ENCODE measurements at places on chromosomes 6 and 20.

- no peak for DNase-seq
Measured at GRCh38 chr20:51930775-51931174, 128.5 kb upstream of the SALL4 start.

DNA sequence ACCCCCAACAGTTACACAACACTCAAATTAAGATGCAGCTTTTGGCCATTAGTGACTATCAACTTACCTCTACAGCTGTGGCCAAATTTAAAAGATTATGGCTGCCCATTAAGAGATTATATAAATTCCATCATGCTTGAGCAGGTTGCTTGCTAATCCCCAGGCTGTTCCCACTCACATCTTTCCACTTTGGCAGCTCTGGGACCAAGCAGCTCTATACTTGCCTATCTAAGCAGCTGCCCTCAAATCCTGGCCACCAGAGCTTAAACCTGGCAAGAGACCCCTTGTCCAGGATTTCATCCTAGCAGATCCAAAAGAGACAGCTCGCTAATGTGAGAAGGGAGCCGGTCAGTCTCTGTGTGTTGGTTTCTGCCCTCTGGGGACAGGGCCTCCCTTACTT is 127.9 kb downstream of the SLC23A2 start:
- DNase-seq: no peak

GRCh38 chr6:141460743-141461484 is 671.8 kb upstream of the GJE1 start:
- DNase-seq: no peak

- no peak for DNase-seq
Measured at GRCh38 chr6:23661549-23661948, 464.5 kb upstream of the NRSN1 start.

DNA sequence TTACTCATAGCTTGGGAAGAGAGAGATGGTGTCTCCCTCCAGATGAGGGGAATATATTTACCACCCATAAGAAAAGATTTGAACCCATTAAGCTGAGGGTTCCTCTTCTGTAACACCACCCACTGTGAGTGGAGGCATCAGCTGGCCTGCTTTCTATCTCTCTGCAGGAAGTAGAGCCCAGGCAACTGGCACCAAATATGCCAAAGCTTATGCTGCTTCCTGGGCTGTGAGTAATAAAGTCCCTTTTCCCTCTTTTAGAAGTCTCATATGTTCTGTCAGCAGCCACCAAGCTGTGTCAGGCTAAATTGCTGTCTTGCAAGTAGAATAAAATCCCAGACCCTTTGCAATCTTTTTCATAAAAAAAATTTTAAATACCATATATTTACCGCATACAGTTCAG is 241.4 kb downstream of the LAMA2 start:
- no peak for DNase-seq

GRCh38 chr6:106870069-106870468 is 104.5 kb downstream of the CD24 start:
- no peak for DNase-seq

- DNase-seq: no peak
Measured at GRCh38 chr6:154995254-154996015, at the start of gene TIAM2. Gene TIAM2 (plus strand): TSS chr6:154995315. CDS start chr6:155129224, 133,909 bp downstream.

GRCh38 chr6:25478973-25479372 is 173.0 kb upstream of the SCGN start:
- DNase-seq: no peak

DNA sequence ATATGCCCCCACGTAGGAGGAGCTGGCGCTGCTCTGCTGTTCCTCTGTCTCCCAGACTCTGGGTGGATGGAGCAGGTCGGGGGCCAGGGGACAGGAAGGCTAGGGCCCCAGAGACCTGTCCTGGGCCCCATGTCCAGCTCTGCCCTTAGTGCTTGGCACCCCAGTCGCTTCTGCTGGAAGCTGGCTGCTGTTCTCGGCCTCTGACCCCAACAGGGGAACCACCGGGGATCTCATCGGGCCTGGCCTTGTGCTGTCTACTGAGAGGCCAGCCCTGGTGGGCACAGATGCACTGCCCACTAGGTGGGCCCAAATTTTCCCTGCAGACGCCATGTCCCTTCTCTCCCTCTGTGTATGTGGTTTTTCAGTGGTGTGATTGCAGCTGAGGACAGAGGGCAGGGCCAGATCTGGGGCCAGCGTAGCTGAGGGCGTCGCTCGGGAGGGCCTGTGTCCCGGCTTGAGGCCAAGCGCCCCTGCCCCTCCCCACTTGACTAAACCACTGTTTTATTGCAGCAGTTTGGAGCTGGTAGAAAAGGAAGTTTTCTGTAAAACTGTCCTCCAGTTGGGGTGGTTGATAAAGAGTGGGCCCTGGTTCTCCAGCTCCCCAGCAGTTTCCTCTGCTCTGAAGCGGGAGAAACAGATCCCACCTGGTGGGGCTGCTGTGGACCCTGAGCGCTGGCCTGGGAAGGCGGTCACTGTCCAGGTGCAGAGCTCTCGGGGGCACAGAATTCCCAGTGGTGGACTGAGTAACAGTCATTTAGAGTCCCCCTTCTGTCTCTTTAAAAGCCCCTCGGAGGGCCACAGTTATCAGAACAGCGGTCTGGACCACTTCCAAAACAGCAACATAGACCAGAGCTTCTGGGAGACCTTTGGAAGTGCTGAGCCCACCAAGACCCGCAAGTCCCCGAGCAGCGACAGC is 5.9 kb upstream of the COL20A1 start:
- no peak for DNase-seq

GRCh38 chr6:22142856-22143255 is 154.0 kb downstream of the PRL start:
- DNase-seq: no peak

DNA sequence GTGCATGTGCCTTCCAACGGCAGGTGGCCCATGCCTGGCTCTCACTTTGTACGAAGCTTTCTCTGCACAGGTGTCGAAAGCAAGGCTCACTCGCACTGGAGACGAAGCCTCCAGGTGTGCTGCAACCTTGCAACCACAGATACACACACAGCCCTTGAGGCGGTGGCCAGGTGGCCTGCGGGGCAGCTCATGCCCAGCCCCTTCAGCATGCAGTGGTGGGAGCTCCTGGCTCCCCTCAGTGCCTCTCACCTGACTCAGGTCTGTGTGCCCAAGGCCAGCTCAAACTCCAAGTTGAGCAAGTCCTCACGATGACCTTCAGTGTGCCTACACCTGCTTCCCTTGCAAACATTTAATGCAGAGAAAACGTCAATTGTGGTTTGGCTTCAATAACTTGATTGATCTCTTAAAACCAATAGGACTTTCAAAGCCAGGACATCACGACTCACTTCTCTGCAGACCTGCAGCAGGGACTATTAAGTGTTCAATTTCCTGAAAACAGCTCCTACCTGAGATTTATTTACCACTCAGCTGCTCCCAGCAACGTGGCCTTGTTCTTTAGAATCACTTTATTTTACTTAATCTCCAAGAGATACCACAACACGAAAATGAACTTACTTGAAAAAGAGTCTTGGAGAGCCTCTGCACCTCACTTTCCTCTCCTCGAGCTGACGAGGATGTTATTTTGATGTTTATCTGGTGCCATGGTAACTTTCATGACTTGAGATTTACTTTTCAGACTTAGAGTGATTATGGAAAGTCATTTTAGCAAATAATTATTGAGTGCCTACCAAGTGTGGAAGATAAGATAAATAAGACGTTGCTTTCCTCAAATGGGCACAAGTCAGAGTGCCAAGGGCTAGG is 86.3 kb downstream of the SLC22A23 start:
- no peak for DNase-seq

DNA sequence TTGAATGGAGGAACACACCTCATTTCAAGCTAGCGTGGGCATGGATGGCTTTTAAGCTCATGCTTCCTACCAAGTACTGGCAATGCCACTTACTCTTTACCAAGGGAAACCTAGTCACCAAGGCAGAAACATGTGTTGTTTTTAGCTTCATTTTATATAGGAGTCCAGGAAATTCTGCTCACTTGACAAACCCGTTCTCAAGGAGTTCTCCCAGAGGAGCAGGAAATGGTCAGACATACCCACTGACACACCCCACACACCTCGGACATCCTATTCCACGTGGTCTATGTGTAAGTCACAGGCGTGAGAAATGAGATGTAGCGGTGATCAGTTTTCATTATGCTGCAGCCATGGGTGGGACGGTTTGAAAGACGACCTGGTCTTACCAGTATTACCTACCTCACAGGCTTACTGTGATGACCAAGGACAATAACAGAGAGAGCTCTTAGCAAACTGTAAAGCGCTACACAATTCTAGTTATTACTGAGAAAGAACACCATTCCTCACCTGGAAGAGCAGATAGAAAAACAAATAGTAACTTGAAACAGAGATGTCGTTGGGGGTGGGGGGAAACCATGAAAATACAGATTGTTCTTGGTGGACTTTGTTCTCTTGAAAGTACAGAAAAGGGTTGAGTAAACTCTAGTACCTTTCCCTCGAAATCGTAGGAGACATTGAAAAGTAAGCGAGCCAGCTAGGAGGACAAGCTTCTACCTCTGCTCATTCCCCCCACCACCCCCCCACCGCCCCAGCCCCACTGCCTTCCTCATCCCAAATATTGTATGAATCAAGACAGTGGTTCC is 1.7 kb downstream of the CNKSR3 start:
- no peak for DNase-seq

- DNase-seq: no peak
Measured at GRCh38 chr6:126600258-126600916, 260.5 kb downstream of the CENPW start.

DNA sequence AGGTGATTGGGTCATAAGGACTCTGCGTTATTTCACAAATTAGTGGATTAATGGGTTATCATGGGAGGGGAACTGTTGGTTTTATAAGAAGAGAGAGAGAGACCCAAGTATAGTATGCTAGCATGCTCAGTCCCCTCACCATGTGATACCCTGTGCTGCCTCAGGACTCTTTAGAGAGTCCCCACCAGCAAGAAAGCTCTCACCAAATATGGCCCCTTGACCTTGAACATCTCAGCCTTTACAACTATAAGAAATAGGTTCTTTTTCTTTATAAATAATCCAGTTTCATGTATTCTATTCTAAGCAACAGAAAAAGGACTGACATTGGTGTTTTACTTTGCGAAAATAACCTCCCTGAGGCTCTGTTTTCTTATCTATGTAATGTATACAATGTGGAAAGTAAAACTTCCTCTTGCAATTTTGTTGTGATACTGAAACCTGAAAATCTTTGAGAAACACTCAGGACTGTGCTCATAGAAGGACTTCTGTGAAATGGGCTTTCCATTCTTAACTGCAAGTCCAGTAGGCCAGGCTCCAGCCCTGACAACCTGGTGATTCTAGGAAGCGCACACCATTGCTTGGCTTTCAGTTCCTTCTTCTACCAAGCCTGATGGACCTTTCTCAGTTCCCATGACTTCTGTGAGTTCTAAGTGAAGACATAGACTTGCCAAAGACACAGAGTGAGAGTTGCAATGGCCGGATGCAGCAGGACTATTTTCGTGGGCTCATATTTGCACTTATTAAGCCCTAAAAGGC is 21.9 kb downstream of the SIRPD start:
- DNase-seq: no peak

DNA sequence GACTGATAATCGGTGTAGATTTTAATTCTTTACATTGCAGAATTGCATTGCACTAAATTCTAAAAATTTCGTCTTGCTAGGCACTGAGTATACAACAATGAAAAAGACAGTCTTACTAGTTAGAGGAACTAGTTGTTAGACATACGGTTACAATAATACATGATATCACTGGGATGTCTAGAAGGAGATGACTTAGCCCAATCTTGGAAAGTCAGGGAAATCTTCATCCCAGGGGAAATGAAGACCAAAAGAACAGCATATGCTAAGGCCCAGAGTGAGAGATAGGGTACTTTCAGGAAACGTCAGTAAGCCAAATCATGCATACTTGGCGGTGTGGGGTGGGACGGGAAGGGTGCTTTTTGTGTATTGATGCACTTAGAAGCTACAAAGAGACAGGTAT is 901 bp downstream of the CEP57L1 start:
- no peak for DNase-seq

DNA sequence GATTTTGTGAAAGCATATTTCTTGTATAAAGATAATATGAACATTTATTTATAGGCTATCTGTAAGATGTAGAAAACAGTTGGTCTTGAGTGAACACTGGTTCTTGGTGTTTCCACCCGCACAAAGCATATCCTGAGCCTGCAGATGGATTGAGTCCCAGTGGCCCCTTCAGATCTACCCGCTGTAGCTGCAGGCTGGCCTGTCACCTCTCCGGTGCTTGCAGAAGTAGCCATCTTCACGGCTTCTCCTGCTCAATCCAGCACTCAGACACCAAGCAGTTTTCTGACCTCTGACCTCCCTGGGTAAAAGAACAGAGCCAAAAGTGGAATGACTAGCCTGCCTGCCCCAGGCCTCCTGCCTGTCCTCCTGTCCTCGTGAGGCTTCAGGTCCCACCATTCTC is 22.7 kb downstream of the LYRM2 start:
- DNase-seq: no peak

- DNase-seq: no peak
Measured at GRCh38 chr6:111444794-111445193, 38.2 kb downstream of the REV3L start.

- no peak for DNase-seq
Measured at GRCh38 chr6:38034274-38034914, 214.9 kb downstream of the ZFAND3 start.

DNA sequence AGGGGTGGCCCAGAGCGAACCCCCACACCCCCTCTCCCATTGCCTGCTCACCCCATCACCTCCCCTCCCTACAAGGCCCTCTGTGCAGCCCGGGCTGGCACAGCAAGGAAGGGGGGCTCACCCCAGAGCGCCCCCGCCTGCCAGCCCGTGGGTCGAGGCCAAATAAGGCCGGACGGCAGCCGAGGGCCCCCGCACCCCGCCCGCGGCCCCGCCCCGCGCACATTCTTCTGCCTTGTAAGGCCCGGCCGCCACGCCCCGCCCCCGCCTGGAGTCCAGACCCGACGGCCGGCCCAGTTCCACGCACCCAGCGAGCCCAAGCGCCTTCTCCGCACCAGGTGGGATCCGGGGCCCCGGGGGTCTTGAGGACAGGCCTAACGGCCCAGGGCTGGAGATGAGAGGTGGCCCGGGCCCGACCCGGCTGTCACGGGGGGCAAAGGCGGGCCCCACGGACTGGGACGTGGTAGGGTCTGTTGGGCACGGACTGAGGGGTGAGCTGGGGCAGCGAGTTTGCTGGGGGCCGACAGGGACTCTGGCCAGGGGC is at the start of gene MYL9:
Gene MYL9 (plus strand): TSS at position 293 of the 541 bp plus-strand sequence. CDS start 3,366 bp downstream, outside the sequence.
- no peak for DNase-seq

- DNase-seq: no peak
Measured at GRCh38 chr6:53119772-53120409, 28.8 kb downstream of the GCM1 start.
